NCI-H1436 treated with DMSO at 0.1 percent for 48 hours (cell line): ENCODE measurements at places on chromosomes 3 and 15.
A peak's percentile ranks its signal among the peaks of the same experiment; 100 is the strongest.

DNA sequence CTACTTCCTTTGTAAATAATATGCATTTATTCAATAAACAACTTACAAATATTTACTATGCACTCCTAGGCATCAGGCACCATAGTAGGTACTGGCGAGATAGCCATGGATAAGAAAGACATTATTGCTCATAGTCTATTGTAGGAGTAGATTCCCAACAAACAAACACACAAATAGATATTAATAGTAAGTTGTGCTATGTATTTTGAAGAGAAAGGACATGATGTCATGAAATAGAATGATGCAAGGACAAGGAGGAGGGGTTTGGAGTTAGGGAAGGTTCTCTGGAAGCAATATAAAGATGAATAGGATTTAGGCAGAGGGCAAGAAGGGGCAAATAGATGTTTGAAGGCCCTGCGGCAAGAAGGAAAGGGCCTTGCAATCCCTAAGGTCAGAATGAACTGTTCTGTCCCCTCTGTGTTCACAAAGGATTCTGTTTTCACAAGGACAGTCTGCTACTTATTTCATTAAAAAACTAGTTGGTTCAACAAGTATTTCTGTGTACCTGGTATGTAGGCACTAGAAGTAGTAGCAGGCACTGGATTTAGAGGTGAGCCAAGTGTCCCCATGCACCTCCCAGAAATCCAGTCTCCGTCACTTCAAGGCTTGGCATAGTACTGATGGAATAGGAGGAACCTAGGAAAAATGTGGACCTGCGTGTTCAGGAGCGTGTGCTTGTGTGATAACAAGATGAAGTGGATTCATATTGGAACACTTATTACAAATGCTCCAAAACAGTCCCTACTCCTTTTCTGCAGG, 231.8 kb upstream of the TPRG1 start:
- DNase-seq, result no peak

- DNase-seq, result no peak
These were observed 99.1 kb downstream of the MESD start for GRCh38 chr15:80890341-80891005.

DNA sequence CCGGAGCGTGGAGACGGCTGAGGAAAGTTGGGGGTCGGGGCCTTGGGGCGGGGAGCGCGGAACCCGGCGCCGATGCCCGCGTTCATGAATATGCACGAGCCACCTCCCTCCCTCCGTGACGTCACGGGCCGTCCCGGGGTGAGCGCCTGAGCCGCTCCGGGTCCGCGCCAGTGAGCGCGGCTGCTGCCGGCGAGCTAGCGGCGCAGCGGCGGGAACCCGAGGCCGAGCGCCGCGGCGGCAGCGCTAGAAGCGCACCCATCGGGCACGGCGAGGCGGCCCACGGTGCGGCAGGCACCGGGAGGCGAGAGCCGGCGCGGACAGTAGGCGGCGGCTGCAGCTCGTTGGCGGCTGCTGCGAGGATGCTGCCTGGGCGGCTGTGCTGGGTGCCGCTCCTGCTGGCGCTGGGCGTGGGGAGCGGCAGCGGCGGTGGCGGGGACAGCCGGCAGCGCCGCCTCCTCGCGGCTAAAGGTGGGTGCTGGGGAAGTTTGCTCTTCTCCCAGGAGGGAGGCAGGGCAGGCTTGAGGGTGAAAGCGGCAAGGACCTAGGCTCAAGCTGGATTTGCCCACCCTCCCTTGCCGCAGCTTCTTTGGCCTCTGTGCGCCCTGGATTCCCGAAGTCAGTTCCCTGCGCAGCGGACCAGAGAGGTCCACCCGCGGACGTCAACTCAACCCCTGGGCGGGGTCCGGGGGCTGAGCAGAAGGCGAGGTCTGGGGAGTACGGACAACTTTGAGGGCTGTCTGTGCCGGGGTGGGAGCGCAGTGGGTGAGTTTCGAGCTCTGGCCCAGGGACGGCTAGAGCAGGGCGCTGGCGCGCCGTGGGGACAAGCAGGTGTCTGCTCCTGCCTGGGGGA, at the start of gene CLSTN2:
CLSTN2 (plus strand) TSS at position 170 of the 850 bp plus-strand sequence.
- DNase-seq, result peak; percentile 58

- DNase-seq, result peak; percentile 63
These were observed 309.6 kb downstream of the TUSC7 start for GRCh38 chr3:117019082-117019713.

DNA sequence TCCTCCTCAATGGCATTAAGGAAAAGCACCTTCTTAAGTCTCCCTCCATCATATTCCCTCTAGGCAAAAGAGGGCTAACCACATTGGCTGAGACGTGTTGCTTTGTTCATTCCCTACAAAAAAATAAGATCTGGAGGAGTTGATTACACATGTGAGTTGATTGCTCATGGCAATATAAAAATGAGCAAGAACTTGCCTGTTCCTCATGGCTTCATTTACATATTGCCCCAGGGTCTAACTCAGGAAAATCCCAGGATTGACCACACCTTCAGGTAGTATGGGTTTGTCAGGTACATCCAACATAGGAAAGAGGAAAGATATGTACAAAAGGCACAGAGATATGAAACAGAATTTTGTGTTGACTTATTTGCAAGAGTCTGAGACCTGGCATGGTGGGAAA, 35.5 kb downstream of the NFKBIZ start:
- no peak for DNase-seq

- DNase-seq, result peak; percentile 93
These were observed 32.0 kb downstream of the PIK3CA start for GRCh38 chr3:179179979-179180759.

DNA sequence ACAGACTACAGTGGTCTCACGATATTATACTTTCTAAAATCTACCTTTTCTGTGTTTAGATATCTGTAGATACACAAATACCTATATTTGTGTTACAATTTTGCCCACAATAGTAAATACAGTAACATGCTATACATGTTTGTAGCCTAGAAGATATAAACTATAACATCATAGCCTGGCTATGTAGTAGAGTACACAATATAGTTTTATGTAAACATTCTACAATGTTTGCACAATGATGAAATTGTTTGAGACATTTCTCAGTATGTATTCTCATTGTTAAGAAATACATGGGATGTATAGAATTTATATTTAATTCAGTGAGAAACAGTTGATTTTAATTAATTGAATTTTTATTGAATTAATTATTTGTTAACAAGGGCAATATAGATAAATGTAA, 1367.0 kb downstream of the OTOL1 start:
- no peak for DNase-seq

- no peak for DNase-seq
These were observed 70.1 kb upstream of the MBNL1 start for GRCh38 chr3:152198665-152199064.
